ENCODE measurements at places on chromosomes 16 and 17.

- no peak for DNase-seq
These were observed 9.7 kb upstream of the ARL5C start for GRCh38 chr17:39175695-39176093.

GRCh38 chr16:88638323-88639230, at the start of gene IL17C:
Gene IL17C, plus strand, starts transcription at chr16:88638572. Its CDS starts 70 bp downstream, at chr16:88638642.
- DNase-seq = no peak

- no peak for DNase-seq
These were observed 34.8 kb downstream of the MED13 start for GRCh38 chr17:62030264-62030663.

GRCh38 chr17:77889135-77889505, 69.4 kb upstream of the TNRC6C start:
- no peak for DNase-seq

DNA sequence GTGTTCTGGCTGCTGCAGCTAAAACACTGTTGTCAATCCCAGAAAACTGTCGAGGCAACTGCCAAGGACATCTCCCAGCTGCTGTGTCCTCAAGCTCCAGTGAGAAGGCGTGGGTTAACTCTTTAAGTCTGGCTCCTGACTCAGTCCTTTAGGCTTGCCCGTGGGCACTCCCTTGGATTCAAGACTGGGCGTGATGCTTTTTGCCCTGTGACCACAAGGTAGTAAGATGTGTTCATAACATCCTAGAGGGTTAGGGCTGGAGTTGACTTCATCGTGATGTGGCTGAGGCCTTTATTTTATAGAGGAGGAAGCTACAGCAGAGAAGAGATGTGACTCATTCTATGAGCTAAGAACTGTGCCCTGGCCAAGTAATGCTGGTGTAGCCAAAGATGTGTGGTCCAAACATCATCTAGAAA, 50.9 kb upstream of the TEKT3 start:
- no peak for DNase-seq

DNA sequence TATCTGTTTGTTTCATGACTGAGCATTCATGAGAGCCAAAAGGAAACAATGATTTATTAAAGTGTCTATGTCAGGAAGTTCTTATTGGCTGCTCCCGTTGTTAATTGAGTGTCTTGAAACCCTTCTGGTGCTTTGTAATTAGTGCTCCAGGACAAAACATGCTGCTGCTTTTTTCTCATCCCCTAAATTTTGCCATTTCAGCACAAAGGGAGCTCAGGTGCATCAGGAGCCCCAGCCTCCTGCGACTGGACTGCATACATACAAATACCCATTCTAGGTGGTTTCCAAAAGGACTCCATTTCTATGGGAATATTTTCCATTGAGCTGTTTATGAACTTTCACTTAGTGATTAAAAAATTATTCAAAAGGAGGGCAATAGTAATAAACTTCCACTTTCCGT, 354.0 kb downstream of the CDH13 start:
- no peak for DNase-seq

DNA sequence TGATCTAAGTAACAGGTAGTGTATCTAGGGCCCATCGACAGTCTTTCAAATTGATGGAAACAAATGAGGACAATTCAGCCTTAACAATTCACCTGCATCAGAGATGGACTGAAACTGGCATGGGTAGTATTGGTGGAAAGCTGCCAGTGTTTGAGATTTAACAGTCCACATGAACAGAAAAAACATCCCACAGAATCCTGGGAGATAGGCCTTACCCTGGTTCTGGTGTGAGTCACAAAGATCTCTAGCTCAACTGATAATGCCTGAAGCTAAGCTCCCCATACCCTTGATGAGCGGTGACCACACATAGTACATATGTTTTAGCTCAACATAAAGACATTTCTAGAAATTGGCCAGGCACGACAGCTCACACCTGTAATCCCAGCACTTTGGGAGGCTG, 21.9 kb downstream of the CRK start:
- DNase-seq = no peak

DNA sequence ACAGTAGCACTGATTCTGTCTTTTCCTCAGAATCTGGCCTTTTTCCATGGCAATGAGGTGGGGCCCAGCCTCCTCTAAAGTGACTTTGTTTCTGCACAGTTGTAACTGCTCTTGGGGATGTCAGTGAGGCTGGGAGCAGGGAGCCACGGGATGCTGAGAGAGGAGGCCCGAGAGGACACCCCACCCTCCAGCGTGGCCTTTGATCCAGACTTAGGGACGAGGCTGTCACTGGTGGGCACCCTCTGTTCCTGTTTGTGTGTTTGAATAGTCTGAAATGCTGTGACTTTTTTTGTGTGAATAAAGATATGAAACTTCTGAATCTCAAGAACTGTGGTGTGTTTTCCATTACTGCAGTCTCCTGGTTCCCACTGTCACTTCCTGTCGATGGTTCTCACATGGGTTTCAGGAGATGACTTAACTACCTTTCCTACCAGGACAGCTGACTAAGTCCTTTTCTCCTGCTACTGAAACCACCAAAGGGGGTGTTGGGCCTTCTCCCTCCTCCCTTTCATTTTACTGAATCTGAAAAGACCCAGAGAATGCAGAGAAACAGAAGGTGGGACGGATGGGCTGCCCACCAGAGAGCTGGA, 18.6 kb downstream of the KCTD2 start:
- DNase-seq = no peak

GRCh38 chr17:2176499-2177169, 121.7 kb downstream of the HIC1 start:
- no peak for DNase-seq

DNA sequence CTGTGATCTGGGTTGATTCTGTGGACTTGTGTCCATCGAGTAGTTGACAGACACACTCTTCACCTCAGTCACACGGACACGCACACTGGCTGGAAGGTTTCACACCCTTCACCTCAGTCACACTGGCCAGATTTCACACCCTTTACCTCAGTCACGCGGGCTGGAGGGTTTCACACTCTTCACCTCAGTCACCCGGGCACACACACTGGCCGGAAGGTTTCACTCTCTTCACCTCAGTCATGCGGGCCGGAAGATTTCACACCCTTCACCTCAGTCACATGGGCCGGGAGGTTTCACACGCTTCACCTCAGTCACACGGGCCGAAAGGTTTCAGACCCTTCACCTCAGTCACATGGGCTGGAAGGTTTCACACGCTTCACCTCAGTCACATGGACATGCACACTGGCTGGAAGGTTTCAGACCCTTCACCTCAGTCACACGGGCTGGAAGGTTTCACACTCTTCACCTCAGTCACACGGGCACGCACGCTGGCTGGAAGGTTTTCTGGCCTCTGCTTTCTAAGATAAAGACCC, 96.2 kb downstream of the PGS1 start:
- DNase-seq = no peak

DNA sequence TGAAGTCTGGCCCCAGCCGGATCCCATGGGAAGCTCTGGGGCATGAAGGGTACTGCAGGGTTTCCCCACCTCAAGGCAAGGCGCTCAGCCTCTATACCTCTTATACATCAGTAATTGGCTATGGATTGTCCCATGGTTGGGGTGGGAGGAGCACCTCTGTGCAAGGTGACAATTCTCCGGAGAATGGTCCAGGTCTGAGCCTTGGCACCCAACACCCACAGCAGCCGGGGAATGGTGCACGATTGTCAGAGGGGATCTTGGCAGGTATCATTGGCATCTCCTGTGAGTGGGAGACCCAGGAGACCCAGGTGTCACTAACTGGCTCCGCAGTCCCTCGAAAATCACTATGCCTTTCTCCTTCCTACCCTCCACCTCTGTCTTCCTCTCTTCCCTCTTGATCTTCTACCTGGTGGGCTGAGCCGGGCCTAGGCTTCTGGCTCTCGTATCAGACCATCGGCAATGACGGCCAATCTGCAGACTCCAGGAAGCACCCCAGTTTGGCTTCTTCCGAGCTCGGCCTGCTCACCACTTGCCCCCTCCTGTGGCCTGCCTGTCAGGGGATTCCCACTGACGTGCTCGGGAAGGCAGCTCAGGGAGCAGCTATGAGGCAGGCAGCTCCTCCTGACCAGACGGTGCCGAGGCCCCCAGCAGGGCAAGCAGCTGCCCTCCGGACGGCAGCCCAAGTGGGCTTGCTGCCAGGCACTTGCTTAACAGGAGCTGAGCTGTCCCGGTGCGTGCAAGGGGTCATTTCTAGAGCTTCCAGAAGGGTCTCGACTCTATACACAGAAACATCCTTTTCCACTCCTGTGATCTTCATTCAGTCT, 10.0 kb upstream of the CALB2 start:
- no peak for DNase-seq

GRCh38 chr16:67091906-67092566, 17.7 kb upstream of the PHAF1 start:
- DNase-seq = no peak

DNA sequence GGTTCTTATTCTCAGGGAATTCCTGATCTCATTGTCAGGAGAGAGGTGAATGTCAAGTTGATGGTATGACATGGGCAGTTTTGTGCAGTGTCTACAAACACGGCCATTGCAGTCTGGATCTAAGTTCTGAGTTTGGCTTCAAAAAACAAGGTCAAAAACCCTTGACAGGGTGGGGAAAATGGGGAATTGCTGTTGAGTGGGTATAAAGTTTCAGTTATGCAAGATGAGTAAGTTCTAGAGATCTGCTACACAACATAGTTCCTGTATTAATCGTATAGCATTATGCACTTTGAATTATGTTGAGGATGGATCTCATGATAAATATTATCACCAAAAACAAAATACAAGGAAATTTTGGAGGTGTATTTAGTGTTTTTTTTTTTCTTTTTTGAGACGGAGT, 36.6 kb upstream of the CARMIL2 start:
- DNase-seq = no peak

DNA sequence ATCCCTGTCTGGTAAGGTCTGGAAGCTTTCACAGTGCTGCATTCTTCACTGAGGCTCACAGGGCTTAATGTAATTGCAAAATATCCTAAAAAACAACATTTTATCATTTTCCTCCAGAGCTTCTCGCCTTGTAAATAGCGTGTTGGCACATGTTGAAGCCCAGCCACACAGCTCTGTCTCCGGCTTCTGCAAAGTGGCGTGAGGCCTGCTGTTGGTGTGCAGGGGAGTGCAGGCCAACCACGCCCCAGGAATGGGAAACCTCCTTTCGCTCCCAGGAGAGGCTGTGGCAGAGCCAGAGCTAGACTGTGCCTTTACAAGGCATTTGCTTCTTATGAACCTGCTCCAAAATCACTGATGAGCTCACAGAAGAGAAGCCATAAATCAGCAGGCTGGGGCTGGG, 248.2 kb upstream of the MAF start:
- no peak for DNase-seq

- peak; percentile 32 for DNase-seq
These were observed 33.9 kb downstream of the CMTM4 start for GRCh38 chr16:66662445-66663194.

DNA sequence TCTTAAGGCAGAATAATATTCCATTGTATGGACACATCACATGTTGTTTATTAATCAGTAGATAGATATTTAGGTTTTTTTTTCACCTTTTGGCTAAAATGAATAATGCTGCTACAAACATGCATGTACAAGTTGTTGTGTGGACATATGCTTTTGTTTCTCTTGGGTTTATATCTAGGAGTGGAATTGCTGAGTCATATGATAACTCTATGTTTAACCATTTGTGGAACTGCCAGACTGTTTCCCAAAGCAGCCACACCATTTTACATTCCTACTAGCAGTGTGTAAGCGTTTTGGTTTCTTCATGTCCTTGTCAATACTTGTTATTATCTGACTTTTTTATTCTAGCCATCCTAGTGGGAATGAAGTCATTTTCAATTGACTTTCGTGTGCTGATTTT, 21.3 kb downstream of the CYLD start:
- DNase-seq = no peak

GRCh38 chr17:77354420-77354669, 213.6 kb downstream of the SEC14L1 start:
- no peak for DNase-seq

GRCh38 chr17:33234930-33235685, 58.0 kb downstream of the ASIC2 start:
- DNase-seq = peak; percentile 24

GRCh38 chr16:4976079-4976478, 17.9 kb downstream of the SEC14L5 start:
- DNase-seq = no peak

GRCh38 chr16:56199164-56199563, 7.9 kb downstream of the GNAO1 start:
- no peak for DNase-seq

DNA sequence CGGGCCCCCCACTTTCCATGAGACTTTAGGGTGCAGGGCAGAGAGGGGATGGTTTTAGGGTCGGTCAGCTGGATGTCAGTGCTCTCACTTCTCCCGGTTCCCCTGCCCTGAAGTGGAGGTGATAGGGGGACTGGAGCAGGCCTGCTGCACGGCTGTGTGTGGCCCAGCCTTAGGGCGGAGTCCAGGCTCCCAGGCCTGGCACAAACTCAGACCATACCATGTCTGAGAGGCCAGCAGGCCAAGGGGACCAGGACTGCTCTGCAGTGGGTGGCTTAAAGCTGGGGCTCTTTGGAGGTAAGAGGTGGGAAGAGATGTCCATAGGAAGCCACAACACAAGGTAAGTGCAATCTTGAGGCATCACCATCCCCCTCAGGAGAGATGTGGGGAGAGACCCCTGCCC, 8.3 kb downstream of the TFAP4 start:
- DNase-seq = no peak

DNA sequence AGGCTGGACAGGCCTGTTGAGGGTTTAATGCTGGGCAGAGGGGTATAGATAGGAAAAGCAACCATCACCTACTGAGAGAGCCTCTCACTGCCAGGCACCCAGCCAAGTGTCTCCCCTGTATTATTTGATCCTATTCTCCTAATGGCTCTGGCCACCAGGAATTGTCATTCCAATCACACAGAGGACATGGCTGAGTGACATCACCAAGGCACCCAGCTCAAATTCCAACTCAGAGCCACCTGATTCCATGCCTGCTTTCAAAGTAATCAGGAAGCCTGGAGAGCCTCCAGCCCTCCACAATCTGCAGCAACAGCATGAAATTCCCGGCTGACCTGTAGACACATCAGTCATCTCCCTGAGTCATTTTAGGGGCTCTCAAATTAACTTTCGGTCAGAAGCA, 368.9 kb upstream of the C16orf82 start:
- no peak for DNase-seq

- no peak for DNase-seq
These were observed 9.3 kb downstream of the JUP start for GRCh38 chr17:41777157-41777573.

- no peak for DNase-seq
These were observed 4.8 kb downstream of the P2RX1 start for GRCh38 chr17:3911271-3912053.

DNA sequence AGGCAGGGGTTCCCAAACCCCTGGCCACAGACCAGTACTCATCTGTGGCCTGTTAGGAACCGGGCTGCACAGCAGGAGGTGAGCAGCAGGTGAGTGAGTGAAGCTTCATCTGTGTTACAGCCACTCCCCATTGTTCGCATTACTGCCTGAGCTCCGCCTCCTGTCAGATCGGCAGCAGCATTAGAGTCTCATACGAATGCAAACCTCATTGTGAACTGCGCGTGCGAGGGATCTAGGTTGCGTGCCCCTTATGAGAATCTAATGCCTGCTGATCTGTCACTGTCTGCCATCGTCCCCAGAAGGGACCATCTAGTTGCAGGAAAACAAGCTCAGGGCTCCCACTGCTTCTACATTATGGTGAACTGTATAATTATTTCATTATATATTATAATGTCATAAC, 25.1 kb upstream of the RMI2 start:
- no peak for DNase-seq

Measured in smooth muscle cell of the brain vasculature (primary cell).